CD8-positive, alpha-beta T cell (primary cell): ENCODE measurements at places on chromosomes 16 and 17. TPM values are rescaled to one million over a fixed set of nuclear protein-coding genes. Genes with fewer than 3 reads are reported as not detected.

The CDT1 gene
- 1.2 TPM for total RNA-seq

The ARHGAP44 gene
- total RNA-seq, result not detected

DNA sequence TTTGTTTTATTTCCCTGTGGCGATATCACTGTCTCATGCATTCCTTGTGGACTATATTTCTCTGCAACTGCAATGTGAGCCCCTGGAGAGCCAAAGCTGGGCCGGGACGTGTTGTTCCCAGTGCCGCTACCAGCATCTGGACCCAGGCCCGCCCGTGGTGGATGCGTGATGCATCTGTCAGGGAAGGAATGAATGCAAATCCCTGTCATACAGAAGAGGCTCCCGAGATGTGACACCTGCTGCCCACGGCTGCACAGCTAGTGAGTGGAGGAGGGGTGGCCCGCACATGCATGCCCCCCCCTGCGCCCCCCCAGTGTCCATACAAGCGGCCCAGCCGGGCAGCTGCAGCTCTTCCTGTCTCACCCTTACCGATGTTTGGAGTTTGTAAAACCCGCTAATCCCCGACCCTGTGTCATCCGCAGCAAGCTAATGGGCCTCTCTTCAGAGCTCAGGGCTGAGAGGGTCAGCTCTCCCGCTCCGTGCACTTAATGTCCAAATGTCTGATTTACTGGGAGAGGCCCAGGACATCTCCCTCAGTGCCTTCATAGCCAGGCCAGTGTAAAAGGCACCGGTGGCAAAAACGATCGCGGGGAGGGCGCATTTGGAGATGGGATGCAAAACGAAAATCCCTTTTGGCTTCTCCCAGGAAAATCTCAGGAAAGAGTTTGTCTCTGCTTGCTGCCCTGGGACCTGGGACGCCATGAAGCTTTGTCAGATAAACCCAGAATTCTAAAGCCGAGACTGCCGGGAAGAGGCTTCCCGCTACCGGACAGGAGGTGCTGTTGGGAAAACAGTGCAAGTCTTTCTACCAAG lies 91.8 kb downstream of the FOXL1 start:
- no peak for DNase-seq

GRCh38 chr17:19372439-19372838 lies 5.9 kb upstream of the MAPK7 start:
- DNase-seq, result no peak

DNA sequence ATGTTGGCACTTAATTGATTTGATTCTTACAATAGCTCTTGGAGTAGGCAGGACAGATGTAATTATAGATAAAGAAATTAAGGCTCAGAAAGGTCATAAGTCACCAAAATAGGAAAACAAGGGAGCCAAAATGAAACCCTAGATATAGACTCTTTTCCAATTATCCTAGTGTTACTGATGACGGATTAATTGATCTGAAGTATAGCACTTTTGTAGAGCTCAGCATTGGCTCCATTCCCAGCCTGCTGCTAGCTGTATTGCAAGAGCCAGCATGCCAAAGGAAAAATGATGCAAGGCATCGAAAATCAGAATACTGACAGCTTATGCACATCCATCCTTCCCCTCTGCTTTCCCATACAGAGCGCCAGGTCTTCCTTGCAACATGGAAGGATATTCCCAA lies 21.6 kb upstream of the RASL10B start:
- DNase-seq, result no peak

- no peak for DNase-seq
These were observed 44.6 kb downstream of the CMTM4 start for GRCh38 chr16:66651965-66652364.

DNA sequence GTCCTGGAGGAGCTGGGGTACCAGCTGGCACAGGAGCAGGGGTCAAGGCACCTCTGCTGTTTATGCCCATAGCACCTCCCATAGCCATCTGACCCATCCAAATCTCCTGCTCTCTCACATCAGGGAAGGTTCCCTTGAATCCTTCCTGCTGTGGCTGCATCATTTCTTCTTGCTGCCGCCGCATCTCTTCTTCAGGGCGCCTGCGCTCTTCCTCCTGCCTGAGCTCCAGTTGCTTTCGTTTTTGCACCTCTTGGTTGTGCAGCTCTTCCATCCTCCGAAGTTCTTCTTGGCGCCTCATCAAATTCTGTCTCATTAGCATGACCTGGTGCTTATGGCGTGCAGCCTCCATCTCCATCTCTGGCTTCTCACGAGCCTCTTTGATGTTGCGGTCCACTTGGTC lies 2.0 kb upstream of the NOB1 start:
- DNase-seq, result no peak

- DNase-seq, result no peak
These were observed 195.2 kb downstream of the MAP2K6 start for GRCh38 chr17:69609473-69610305.

The EFTUD2 gene
- total RNA-seq, result 133 TPM

The CX3CL1 gene
- not detected for total RNA-seq

GRCh38 chr17:50561746-50562141 lies 1.2 kb downstream of the CACNA1G start:
- DNase-seq, result no peak

DNA sequence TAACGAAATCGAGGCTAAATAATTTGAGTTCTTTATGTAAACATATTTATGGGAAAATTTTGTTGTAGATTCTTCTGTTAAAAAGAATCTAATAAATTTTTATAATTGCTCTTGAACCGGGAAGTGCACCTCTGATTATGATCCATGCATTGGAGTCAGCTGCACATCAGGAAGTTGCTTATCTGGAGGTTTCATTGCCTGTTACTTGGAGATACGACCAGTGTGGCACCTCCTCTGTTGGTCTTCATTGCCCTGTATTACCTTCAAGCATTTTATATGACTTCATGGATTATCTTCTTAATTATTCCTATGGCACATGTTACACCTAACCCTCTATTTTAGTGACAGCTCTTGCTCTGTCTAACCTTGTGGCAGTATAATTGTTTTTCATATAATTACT lies 312.6 kb upstream of the TBX2 start:
- DNase-seq, result no peak

The MRPL38 gene
- total RNA-seq, result 171 TPM

DNA sequence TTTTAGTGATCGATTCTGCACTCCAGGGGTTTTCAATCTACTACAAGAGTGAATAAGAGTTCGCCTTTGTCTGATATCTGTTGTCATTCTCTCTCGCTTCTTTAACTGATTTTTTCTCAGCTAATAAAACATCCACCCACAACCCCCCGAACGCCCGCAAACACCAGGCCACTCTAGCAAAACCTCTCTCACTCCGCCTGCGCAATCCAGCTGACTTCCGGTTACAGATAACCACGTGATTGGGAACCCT lies 338 bp upstream of the RPL19 start:
- DNase-seq, result peak; percentile 83

- DNase-seq, result no peak
These were observed 32.4 kb downstream of the CLTC start for GRCh38 chr17:59652119-59652518.

- DNase-seq, result no peak
These were observed 394.8 kb downstream of the SLC39A11 start for GRCh38 chr17:72697602-72698146.

DNA sequence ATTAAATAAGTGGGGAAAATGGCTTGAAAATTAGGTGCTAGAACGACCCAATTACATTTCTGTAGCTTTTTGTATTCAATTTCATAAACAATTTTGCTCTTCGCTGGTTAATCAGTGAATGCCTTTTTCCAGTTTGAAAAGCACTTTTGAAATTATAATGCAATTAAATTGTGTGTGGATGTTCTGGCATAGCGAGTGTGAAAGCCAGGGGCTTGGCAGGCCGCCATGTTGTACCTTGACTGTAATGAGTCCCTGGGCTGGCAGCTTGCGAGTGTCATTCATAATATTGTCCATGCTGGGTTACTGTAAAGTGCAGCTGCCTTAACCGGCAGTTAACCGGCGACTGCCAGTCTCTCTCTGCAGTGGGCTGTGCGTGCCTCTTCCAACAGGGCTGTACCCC lies 177.8 kb downstream of the CCDC182 start:
- no peak for DNase-seq

The MT1G gene
- total RNA-seq, result not detected

DNA sequence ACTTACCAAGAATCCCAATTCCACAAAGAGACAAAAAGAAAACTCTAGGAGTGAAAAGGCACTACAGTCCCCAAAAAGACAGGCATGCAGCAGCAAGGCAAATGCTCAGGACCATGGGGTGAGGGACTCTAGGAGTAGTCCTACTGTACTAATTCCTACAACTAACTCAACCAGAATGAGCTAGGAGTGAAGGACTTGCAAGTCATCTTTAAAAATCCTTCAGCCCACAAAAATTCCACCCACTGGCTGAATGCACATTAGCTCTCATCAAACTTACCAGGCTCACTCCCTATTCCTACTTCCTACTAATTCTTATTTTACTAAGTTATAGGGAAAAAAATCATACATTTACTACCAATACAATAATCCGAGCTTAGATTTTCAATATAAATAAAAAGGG lies 141.7 kb upstream of the C17orf78 start:
- DNase-seq, result no peak

DNA sequence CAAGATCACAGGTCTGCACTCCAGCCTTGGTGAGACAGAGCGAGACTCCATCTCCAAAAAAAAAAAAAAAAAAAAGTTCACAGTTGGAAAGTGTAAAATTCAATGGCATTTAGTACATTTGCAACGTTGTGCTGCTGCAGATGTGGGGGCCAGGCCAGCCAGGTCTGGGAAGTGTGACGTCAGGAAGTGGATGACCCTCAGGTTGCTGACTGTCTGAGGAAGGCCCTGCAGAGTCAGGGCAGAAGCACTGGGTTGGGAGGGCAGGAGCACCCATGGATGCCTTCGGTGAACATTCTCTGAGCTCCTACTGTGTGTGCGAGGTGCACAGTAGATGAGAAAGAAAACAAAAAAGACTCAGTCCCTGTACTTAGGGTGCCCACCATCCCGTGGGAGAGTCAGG lies 12.1 kb upstream of the WFDC1 start:
- no peak for DNase-seq

GRCh38 chr17:5299383-5299782 lies 17.3 kb downstream of the RABEP1 start:
- DNase-seq, result no peak

The SDR42E2 gene
- total RNA-seq, result 1.2 TPM

- no peak for DNase-seq
These were observed 22.7 kb upstream of the JPT2 start for GRCh38 chr16:1655269-1655807.

DNA sequence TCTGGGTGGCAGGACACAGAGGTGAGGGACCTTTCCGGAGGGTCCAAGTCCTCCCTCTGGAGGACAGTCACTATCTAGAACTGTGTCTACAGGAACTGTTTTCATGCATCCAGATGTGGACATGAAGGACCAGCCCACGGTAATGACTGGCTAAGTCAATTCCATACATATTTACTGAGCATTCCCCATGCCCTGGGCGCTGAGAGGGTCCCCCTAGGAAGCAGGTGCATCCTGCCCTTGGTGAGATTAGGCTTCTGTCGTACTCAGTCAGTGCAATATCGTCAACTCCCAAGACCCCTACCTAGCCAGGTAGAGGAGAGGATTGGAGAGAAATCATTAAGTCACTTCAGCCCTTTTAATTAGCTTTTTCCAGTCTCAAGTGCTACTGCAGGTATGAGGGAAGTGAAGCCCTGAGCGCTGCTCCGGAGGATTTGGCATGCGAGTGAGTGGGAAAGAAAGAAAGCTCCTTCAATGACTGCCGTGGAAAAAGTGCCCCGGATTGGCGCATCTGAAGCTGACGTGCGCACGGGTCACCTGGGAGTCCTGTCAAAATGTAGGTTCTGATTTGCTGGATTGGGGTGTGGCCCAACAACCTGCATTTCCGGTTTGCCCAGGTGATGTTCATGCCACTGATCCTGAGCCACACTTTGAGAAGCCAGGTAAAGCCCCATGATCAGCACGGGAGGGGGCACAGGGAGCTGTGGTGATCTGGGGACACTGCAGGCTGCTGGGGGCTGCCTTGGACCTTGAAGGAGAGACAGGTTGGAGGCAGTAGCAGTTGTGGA lies 367.4 kb upstream of the TNRC6C start:
- no peak for DNase-seq
